ENCODE measurements at places on chromosomes 7 and 10. TPM values are rescaled to one million over a fixed set of nuclear protein-coding genes. Genes with fewer than 3 reads are reported as not detected.

GRCh38 chr7:2197436-2198155, 35.1 kb downstream of the MAD1L1 start:
- DNase-seq, result no peak

GRCh38 chr10:6396652-6397051, 183.4 kb downstream of the PRKCQ start:
- DNase-seq, result peak; percentile 85

Gene PTF1A
- total RNA-seq, result not detected

GRCh38 chr10:74837743-74838142, 11.3 kb downstream of the KAT6B start:
- DNase-seq, result no peak

Data from IMR-90 (cell line).